ENCODE measurements at places on chromosomes 3 and 15.
A peak's percentile ranks its signal among the peaks of the same experiment; 100 is the strongest.

DNA sequence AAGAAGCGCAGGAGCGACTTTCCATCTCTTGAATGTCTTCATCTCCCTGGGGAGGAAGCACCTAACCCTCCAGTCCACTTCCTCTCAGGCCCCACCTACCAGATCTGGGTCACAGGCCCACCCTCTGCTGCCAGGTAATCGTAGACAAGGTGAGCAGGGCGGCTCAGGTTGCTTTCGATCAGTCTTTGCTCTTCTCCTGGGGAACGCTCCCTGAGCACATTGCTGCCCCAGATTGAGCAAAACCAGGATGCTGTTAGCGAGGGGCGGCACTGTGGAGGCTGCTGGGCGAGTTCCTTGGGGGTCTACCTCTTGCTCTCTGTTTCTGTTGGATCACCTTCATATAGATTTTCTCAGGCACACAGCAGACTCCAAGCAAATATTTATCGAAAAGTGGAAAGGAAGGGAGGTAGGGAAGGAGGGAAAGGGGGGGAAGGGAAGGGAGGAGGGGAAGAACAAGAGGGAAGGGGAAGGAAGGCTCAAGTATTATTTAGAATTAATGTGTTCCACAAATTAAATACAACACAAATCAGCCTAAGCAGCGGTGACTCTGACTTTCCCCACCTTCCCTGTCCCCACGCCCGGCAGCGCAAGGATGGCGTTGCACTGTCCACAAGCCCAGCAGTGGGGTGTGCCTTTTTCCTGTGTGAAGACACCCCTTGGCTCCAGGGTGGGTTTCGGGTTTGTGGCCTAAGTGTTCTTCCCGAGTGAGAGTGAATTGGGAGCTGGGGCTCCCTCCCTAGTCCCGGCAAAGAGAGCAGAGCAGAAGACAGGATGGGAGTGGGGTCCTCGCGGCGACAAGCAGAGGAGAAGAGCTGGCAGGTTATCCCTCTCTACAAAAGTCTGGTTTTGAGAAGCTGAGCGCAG, 6.1 kb upstream of the PCSK6 start:
- no peak for DNase-seq

DNA sequence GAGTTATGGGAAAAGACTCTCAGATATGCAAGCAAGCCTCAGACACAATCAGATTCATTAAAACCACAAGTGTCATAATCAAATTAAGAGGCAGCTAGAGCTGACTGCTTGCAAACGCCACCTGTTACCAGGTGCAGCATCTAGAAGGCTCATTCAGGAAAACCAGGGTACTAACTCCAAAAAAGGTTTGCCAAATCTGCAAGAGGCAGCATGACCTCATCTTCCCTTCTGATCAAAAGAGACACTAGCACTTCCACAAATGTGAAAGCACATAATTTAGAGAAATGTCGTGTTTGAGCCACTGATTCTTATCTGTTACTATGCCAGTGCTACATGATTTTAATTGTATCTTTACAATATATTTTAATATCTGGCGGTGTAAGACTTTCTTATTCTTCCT, 123.3 kb upstream of the NANOGP8 start:
- DNase-seq, result no peak

- no peak for DNase-seq
Measured at GRCh38 chr3:148950806-148951205, 40.5 kb upstream of the GYG1 start.

DNA sequence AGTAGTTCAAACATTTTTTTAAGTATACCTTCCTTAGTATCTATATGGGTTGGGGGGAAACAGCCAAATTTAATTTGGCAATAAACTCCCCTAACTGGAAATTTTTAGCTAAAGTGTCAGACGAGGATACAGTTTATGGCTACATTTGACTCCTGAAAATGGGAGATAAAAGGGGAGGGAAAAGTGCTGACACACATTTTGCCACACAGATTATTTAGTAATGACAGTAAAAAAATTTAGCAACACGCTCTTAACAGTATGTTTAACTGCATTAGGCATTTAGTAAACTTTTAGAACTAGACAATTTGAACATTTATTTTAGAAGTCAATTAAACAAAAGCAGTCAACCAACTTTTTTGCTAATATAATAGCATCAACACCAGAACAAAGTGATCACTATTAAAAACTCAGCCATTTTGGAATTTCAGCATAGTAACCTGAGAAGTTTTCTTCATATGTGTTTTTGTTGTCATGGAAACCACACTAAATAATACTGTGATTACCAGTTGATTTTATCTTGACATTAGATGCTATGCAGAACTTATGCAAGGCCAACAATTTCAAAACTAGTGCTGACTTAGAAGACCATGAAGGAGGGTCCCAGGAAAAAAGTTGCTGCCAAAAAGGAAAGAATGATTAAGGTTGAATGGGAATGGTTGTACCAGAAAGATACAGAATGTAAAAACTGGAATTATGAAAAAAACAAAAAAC, 47.0 kb upstream of the TFG start:
- DNase-seq, result no peak

- no peak for DNase-seq
Measured at GRCh38 chr15:80536231-80536630, 132.0 kb downstream of the ARNT2 start.

- no peak for DNase-seq
Measured at GRCh38 chr3:168083906-168084305, 11.8 kb downstream of the GOLIM4 start.

DNA sequence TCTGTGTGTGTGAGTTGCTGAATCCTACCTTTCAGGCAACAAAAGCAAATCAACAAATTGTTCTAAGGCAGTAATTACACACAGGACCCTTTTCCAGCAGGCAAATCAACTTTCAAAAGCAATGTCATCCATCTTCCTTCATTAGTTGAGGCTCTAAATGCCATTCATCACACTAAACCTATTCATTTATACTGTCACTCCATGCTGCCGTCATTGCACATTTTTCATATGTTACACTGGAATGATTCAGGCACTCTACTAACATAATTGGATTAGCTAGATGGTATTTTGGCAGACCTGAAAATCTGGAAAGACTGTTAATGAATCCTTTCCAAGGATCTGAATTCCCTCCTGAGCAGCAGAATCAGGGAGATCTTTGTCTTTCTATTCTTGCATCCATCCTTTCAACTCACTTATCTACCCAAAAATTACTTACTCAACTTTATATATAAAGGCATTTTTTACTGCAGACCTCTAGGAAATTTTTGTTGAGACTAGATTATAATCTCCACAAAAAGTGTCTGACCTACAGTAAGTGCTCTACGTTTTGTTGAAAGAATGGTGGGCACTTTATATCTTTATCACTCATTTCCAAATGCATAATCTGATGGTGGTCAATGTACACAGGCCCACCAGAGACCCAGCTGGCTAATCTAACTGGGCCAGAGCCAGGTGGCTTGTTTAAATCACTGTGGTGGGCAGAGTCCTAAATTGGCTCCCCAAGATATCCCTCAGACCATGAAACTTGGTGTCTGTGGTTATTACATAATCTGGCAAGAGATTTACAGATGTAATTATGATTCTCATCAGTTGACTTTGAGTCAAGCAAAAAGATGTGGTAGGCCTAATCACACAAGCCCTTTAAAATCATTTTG, 25.0 kb downstream of the MIX23 start:
- no peak for DNase-seq

GRCh38 chr15:92936138-92936537, 36.0 kb downstream of the CHD2 start:
- no peak for DNase-seq

DNA sequence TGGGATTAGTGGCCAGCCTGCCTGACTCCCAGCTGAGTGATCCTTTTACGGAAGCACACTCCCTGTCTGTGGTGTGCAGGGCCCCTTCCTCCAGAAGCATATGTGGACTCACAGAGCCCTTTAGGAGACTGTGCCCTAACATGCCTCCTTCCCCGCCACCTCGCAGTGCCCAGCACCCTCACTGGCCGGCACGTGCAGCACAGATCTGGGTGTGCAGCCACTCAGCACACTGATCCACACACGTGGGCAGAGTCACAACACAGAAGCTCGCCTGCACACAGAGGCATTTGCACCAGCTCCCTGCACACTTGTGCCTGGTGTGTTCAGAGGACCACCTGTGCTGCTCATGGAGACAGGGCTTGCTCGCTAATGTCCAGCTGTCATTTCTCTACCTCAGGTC, 23.6 kb upstream of the CSPG4 start:
- DNase-seq, result no peak

GRCh38 chr15:63544258-63545026, 40.0 kb downstream of the USP3 start:
- no peak for DNase-seq

DNA sequence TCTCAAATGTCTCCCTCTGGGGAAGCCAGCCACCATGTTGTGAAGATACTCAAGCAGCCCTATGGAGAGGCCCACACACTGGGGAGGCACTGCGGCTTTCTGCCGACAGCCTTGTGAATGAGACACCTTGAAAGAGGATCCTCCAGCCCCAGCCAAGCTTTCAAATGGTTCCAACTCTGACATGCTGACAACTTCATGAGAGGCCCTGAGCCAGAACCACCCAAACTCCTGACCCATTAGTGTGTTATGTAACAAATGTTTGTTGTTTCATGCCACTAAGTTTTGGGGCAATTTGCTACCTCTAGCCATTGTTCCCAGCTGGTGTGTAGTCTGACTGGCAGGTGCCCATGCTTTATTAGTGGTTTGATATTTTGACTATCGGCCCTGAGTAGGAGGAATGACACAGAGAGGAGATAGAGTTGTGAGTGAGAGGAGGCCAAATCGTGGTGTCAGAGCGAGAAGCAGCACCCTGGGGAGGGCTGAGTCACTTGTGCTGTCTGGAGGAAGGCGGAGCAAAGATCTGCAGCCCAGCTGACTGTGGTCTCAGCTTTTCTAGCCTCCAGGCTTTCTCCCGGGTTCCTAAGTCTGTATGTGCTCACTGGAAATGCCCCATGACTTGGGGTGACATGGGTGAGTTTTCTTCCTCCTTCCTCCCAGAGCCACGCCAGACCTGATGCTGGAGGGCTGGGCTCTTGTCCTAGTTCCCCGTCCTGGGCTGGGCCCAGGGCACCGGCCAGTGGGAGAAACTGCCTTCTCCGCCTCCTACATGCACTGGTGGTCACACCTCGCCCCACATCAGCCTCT, 56.7 kb upstream of the BLM start:
- DNase-seq, result peak; percentile 35

GRCh38 chr3:193452338-193452737, 73.8 kb upstream of the ATP13A5 start:
- no peak for DNase-seq

DNA sequence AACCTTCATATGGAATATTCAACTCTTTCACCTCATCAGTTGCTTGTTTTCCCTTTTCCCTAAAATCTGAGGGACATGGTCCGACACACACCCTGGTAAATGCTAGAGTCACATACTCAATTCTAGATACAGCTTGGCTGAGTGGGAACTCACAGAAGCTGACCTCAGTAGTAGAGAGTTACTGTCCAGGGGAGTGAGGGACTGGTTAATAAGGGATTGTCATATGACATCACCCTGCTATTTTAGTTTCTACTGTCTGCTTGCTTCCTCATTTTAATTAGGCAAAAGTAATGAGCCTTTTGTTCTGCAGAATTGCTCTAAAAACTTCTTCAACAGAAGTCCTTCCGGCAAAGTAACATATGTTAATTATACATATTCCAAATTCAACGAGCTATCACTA, 244.5 kb downstream of the ZIC4 start:
- DNase-seq, result no peak

- DNase-seq, result no peak
Measured at GRCh38 chr3:31695280-31696008, 162.7 kb downstream of the STT3B start.

- no peak for DNase-seq
Measured at GRCh38 chr3:194424373-194424772, 25.3 kb upstream of the GP5 start.

GRCh38 chr3:171895291-171895690, 52.1 kb downstream of the TMEM212 start:
- DNase-seq, result no peak

GRCh38 chr3:67535006-67535405, 119.4 kb downstream of the SUCLG2 start:
- no peak for DNase-seq

DNA sequence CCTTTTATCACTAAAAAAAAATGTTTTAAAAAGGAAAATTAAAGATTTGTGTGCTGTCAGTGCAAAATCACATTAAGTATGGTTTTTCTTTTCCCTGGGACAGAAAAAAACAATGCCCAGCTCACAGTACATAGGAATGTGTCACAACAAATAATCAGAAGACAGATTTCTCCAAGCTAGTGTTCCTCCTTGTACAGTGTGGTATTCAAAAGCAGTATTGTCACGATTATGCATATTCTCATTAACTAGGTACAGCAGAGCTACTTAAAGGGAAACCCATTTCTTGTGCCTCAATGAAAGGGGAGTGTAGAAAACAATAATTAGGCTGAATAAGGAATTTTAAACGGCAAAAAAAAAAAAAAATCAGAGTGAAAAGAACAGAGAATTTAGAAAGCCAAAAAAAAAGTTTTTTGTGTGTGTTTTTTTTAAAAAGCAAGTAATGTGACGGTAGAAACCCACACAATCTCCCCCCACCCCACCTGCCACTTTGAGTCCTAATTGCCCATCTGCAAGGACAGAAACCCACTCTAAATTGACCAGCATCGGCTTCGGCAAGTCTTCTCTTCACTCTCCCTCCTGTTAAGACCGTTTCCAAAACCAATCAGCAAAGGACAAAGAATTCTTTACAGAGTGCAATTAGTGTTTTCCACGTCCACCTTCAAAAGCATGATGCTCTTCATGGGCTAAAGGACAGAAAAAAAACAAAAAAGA, 41.0 kb downstream of the EIF4E3 start:
- no peak for DNase-seq

- no peak for DNase-seq
Measured at GRCh38 chr15:50180582-50180981, 1.4 kb upstream of the SLC27A2 start.

DNA sequence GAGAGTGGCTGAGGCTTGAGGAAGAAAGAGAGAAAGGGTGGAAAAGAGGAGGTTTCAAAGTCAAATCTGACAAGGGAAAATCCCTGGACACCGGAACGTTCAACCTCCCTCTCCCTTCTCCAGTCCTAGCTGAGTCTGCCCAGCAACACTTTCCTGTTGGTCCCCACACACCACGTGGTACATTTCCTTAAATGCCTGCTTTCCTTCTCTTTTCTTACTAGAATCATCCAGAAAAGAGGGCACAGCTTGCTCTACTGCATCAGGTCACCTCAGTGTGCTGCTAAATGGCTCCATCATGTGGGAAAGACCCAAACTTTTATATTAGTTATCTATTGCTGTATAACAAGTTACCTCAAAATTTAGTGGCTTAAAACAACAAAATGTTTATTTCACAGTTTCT, 181.2 kb downstream of the NECTIN3 start:
- DNase-seq, result no peak

DNA sequence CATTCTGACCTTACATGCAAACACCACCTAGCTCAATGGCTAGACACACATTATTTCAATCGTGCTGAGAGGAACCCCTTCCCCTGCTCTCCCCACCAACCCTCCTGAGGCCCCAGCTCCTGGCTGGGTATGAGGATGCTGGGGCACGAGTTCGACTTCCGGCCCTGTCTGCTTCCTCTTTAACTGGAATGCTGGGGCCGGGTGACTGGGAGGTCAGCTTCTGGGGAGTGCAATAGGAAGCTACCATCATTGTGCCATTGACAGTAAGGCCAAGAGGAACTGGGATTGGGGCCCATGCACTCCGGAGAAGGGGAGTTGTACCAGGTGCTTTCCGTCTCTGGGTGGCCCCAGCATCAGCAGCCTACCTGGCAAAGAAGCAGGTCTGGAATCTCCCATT, 15.6 kb upstream of the TLE3 start:
- no peak for DNase-seq
